NCI-H774 (cell line): ENCODE measurements at places on chromosomes 16 and 17.

DNA sequence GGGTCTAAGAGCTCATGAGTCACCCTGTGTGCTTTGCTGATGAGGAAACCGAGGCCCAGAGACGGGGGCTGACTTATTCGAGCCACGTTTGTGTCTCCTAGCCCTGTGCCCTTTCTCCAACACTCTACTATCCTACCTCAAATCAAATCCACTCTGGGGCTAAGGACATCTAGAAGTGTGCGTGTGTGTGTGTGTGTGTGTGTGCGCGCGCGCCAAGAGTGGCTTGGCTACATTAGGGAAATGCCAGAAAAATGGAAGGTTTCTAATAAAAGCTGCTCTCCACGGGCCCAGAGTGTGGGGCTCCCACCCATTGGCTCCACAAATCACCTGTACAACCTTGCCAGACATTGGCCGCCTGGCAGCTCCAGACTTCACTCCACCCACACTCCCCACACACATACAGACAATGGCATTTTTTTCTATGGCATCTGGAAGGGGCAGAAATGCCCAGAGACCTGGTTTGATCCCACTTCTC, 30.3 kb upstream of the PHOSPHO1 start:
- no peak for DNase-seq

DNA sequence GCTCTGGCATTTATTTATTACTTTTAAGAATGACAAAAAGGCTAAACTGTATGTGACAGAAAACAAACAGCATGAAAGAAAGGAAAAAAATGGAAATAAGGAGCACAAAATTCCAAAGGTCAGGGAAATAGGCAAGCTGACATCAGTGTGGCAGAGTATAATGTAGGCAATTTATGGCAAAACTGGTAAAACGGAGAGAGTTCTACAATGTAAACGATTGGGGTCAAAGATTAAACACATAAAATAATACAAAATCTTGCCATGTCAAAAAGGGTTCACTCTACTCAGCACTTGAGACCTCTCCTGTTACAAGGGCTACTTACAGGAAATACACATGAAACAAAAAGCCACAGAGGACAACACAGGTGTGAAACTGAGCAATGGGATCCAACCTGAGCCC, 47.0 kb upstream of the CDRT4 start:
- DNase-seq = no peak

GRCh38 chr16:31268891-31269290, 9.1 kb downstream of the ITGAM start:
- DNase-seq = no peak

DNA sequence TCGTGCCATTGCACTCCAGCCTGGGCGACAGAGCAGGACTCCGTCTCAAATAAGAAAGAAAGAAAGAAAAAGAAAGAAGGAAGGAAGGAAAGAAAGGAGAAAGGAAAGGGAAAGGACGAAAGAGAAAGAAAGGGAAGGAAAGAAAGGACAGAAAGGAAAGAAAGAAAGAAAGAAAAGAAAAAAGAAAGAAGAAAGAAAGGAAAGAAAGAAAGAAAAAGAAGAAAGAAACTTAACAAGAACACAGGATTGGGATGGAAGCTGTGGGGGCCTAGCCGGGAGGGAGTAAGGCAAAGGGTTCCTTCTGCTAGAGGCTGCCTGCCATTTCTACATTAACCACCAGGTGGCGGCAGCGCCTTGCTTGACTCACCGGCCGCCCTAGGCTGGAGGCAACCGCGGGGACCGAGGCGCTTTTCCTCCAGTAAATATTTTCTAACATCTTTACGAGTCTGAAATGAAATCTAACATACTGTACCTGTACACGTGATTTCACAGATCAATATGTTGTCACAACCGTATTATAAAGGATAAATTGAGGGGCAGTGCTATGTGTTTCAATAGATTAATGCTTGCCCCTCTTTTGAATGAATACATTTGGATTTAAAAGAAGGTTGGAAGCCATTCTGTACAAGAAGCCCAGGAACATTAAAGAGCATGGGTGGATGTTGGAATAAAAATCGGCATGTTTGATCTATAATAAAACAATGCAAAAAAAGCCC, 6.1 kb downstream of the GJD3 start:
- peak; percentile 90 for DNase-seq

- peak; percentile 73 for DNase-seq
Observed at GRCh38 chr17:42979511-42980273, at the start of gene PTGES3L. PTGES3L (minus strand) TSS chr17:42980080; CDS start chr17:42980053, 27 bp downstream.

- DNase-seq = peak; percentile 87
Observed at GRCh38 chr17:76405967-76406647, 21.7 kb downstream of the SPHK1 start.

DNA sequence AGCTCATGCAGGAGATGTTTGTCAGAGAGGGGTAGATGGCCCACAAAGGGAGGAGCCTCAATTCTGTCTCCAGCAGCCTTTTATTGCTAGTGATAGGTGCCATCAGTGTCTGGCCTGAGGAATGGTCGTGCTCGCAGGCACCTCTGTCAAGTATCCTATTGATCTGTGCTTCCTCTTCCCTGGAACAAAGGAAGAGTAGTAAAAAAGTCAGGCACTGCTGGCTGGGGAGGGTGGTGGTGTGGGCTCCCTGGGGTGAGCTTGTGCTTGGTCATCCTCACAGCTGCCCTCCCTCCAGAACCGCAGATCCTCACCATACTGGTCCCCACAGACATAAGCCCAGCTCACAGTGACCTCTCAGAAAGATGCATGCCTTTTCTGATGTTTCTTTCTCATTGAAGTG, 15.0 kb upstream of the SALL1 start:
- no peak for DNase-seq

- DNase-seq = no peak
Observed at GRCh38 chr17:62307196-62307595, 73.2 kb upstream of the EFCAB3 start.

- DNase-seq = no peak
Observed at GRCh38 chr17:78130437-78131101, at the start of gene TMC8. TMC8 (plus strand) TSS chr17:78130771; CDS start chr17:78131589, 818 bp downstream.

DNA sequence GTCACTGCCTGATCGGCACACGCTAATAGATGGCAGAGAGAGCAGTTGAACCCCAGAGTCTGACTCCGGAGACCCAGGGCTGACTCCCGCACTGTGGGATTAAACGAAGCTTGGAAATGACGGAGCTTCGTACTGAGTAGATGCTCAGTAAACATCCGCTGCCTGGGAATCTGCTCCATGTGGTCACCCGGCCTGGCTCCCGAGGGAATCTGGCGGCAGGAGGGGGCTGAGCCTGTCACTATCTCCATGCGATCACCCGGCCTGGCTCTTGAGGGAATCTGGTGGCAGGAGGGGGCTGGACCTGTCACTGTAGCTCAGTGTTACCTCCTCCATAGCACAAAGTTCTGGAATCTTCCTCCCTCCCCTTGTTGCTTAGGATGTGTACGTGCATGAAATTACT, 139.7 kb upstream of the CIBAR2 start:
- DNase-seq = no peak

GRCh38 chr17:40525294-40525693, 23.9 kb upstream of the TNS4 start:
- no peak for DNase-seq
